Activated T-helper 17 cell treated with anti-CD3 and anti-CD28 coated beads, Interleukin-2, amount 50 U/mL, for 72 hours (primary cell): ENCODE measurements at places on chromosomes 1 and 21. TPM values are rescaled to one million over a fixed set of nuclear protein-coding genes. Genes with fewer than 3 reads are reported as not detected.
A peak's percentile ranks its signal among the peaks of the same experiment; 100 is the strongest.

Gene NTRK1
- 2.5 TPM for total RNA-seq

Gene SYF2
- total RNA-seq = 39.1 TPM

Gene ARHGEF16
- total RNA-seq = not detected

Gene OXCT2
- 0.69 TPM for total RNA-seq

DNA sequence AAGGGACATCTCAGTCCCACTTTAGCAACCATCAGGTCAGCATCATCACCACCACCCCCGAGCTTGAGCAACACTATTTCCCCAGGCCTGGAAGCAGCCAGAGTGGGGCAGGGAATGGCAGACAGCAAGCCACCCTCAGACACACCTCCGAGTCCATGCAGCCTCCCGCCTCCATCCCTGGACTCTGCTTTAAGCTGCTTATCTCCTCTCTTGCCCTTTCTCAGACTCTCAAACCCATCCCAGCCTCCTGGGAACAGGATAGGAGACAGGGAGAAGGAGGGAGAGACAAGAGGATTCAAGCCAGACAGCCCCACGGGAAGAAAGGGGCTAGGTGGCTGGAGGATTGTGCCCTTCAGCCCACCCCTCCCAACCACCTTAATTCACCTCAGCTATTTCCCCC is 1.7 kb downstream of the PIAS3 start:
- ATAC-seq = no peak
- peaks cover 46% of the 10 kb centered on the region for H3K36me3 ChIP-seq
- no peak overlapping the region for H3K27ac ChIP-seq
- peaks cover 14% of the 10 kb centered on the region for H3K4me1 ChIP-seq
- H3K4me3 ChIP-seq = no peak overlapping the region

DNA sequence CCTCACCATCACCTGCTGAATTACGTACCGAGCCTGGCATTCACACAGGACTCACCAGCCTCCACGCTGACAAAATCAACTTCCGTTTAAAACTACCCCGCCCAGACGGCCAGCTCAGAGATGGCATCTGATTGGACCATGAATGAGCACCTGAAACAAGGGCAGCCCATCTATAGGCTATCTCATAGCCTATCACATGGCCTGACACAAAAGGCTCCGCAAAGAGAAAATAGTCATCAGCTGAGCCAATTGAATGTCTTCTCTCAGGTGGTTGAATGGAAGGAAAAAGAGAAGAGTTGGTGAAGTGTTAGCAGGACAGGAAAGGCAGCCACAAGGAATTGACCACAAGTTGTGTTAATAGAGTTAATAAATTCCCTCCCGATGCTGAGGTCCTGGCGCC is 50.6 kb upstream of the ZC3H12A start:
- H3K27me3 ChIP-seq = peaks cover 37% of the 10 kb centered on the region
- no peaks in the 10 kb centered on the region for H3K36me3 ChIP-seq
- no peak overlapping the region for H3K4me3 ChIP-seq

DNA sequence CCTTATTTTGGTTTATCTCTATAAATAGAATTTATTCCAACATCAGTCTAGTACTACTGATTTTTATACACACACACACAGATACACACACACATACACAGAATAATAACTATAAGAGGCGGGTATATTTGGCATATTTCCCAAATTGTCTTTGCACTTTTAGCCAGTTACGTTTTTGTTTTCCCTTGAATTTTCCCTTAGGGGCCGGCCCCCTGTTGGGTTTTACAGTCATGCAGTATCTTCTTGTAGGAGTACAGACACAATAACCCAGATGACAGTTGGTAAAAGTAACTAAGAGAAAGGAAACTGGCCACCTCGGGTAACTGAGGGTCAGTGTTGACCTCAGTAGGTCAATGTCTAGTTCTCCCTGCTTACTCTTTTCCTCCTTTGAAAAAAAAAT is 50.9 kb downstream of the DISP1 start:
- H3K27me3 ChIP-seq = no peaks in the 10 kb centered on the region
- H3K36me3 ChIP-seq = no peaks in the 10 kb centered on the region

DNA sequence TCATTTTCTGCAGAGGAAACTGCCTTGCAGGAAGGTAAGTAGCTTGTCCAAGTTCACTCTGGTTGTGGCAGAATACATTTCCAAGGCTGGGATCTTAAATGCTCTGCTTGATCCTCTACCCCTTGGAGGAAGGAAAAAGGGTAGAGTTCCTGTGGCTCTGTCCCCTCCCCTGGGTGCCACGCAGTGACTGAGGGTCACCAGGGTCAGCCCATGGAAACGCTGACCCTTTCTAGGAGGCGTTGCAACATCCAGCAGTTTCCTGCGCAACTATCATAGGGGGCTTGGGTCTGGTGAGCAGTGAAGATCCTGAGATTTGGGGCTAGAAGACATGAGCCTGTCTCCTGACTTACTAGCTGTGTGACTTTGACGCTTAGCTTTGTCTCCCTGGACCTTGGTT is 29.4 kb upstream of the EPS8L3 start:
- H3K4me1 ChIP-seq = peaks cover 41% of the 10 kb centered on the region
- H3K36me3 ChIP-seq = no peaks in the 10 kb centered on the region
- no peaks in the 10 kb centered on the region for H3K27me3 ChIP-seq
- ATAC-seq = no peak
- H3K27ac ChIP-seq = peak overlapping the region; percentile 75

- no peaks in the 10 kb centered on the region for H3K36me3 ChIP-seq
- H3K27ac ChIP-seq = no peak overlapping the region
- no peak overlapping the region for H3K4me3 ChIP-seq
- no peak for ATAC-seq
- H3K27me3 ChIP-seq = peaks cover 3% of the 10 kb centered on the region
Observed at GRCh38 chr1:86507935-86508582, 38.8 kb upstream of the CLCA4 start.

GRCh38 chr1:206649261-206649921 is 14.1 kb downstream of the DYRK3 start:
- H3K27ac ChIP-seq = peak overlapping the region; percentile 23
- peaks cover 33% of the 10 kb centered on the region for H3K36me3 ChIP-seq
- H3K4me1 ChIP-seq = peaks cover 6% of the 10 kb centered on the region
- H3K27me3 ChIP-seq = no peaks in the 10 kb centered on the region
- ATAC-seq = no peak

- peaks cover 3% of the 10 kb centered on the region for H3K4me1 ChIP-seq
- no peak overlapping the region for H3K27ac ChIP-seq
- no peaks in the 10 kb centered on the region for H3K36me3 ChIP-seq
- ATAC-seq = no peak
- no peak overlapping the region for H3K4me3 ChIP-seq
Observed at GRCh38 chr21:33396436-33396835, 6.8 kb upstream of the IFNGR2 start.

DNA sequence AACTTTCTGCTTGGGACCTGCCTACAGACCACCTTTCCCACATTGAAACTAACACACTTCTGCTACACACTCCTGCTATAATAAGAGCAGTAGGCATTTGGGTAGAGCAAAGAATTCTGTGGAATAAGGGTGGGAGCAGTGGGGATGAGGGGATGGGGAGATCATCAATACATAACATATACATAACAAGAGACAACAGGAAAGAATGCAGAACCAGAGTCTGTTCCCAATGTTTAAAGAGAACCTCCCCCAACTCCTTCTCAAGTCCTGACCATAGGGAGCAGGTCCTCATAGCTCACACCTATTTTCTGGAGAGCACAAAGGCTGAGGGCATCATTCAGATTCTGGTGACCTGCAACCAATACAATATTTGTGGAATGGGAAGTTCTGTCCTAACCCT is 121.6 kb upstream of the BARHL2 start:
- H3K4me3 ChIP-seq = no peak overlapping the region
- ATAC-seq = no peak
- H3K27ac ChIP-seq = no peak overlapping the region
- peaks cover 75% of the 10 kb centered on the region for H3K27me3 ChIP-seq
- H3K36me3 ChIP-seq = peaks cover 7% of the 10 kb centered on the region

DNA sequence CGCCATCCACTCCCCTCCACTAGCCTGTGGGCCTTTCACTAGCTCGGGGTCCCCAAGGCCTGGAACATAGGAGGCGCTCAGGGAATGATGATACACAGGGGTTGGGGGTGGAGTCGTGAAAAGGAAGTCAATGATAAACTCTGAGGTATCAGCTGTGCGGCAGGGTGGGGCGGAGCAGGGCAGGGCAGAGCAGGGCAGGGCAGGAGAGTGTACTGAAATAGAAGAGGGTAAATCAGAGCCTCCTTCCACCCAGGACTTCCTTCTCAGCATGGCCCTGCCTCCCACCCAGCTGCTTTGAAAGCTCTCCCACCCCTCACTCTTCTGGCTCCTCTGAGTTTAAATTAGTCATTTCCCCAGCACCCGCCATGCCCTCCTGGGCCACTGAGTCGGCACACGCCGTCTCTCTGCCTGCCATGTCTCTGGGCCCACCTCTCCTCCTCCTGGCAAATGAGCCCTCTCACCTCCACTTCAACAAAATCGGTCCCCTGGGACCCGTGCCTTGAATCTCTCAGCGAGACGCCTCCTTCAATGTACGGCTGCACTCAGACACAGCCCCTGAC is 16.9 kb downstream of the CAPZB start:
- H3K27me3 ChIP-seq = no peaks in the 10 kb centered on the region
- H3K27ac ChIP-seq = peak overlapping the region; percentile 89
- peaks cover 70% of the 10 kb centered on the region for H3K4me1 ChIP-seq

- H3K4me1 ChIP-seq = no peaks in the 10 kb centered on the region
- ATAC-seq = no peak
- H3K27me3 ChIP-seq = peaks cover 16% of the 10 kb centered on the region
- no peaks in the 10 kb centered on the region for H3K36me3 ChIP-seq
- H3K27ac ChIP-seq = no peak overlapping the region
- no peak overlapping the region for H3K4me3 ChIP-seq
Observed at GRCh38 chr1:36846357-36846756, 188.0 kb downstream of the GRIK3 start.

DNA sequence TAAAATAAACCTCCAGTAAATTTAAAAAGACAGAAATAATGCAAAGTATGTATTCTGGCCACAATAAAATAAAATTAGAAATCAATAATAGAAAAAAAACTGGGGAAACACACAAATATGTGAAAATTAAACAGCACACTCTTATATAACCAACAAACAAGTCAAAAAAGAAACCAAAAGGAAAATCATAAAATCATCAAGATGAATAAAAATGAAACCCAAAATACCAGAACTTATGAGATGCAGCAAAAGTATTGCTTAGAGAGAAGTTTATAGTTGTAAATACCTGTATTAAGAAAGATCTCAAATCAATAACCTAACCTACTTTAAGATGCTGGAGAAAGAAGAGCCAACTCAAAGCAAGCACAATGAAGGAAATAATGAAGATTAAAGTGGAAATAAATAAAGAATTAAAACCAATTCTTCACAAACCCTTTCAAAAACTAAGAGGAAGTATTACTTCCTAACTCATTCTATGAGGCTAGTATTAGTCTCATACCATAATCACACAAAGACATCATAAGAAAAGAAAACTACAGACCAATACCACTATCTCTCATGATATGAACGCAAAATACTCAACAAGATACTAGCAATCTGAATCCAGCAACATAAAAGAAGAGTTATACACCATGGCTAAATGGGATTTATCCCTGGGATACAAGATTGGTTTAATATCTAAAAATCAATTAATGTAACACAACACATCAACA is 6.4 kb upstream of the KRTAP10-3 start:
- H3K4me1 ChIP-seq = peaks cover 11% of the 10 kb centered on the region
- H3K27me3 ChIP-seq = no peaks in the 10 kb centered on the region
- peak overlapping the region; percentile 74 for H3K27ac ChIP-seq
- peak overlapping the region; percentile 33 for H3K4me3 ChIP-seq
- H3K36me3 ChIP-seq = no peaks in the 10 kb centered on the region
- peak; percentile 61 for ATAC-seq

GRCh38 chr1:104380003-104380402 is 630.3 kb downstream of the AMY1C start:
- no peak overlapping the region for H3K27ac ChIP-seq
- no peaks in the 10 kb centered on the region for H3K4me1 ChIP-seq
- no peak overlapping the region for H3K4me3 ChIP-seq
- no peaks in the 10 kb centered on the region for H3K27me3 ChIP-seq
- H3K36me3 ChIP-seq = no peaks in the 10 kb centered on the region

- no peak for ATAC-seq
- no peak overlapping the region for H3K4me3 ChIP-seq
- H3K27me3 ChIP-seq = no peaks in the 10 kb centered on the region
- peaks cover 3% of the 10 kb centered on the region for H3K4me1 ChIP-seq
Observed at GRCh38 chr1:202365092-202365815, 16.8 kb downstream of the PPP1R12B start.
